ENCODE measurements at places on chromosomes 12 and 14.

- DNase-seq, result peak; percentile 25
Observed at GRCh38 chr14:31270196-31270772, 62.7 kb upstream of the HECTD1 start.

- DNase-seq, result no peak
Observed at GRCh38 chr12:48419116-48419935, 53.0 kb upstream of the ANP32D start.

GRCh38 chr12:113980537-113981337, 14.6 kb upstream of the RBM19 start:
- DNase-seq, result peak; percentile 75

- no peak for DNase-seq
Observed at GRCh38 chr12:103493199-103493598, 2.6 kb downstream of the C12orf42 start.

- DNase-seq, result peak; percentile 87
Observed at GRCh38 chr12:42234970-42235369, 3.1 kb downstream of the YAF2 start.

- peak; percentile 77 for DNase-seq
Observed at GRCh38 chr14:33646692-33647260, 304.1 kb downstream of the EGLN3 start.

DNA sequence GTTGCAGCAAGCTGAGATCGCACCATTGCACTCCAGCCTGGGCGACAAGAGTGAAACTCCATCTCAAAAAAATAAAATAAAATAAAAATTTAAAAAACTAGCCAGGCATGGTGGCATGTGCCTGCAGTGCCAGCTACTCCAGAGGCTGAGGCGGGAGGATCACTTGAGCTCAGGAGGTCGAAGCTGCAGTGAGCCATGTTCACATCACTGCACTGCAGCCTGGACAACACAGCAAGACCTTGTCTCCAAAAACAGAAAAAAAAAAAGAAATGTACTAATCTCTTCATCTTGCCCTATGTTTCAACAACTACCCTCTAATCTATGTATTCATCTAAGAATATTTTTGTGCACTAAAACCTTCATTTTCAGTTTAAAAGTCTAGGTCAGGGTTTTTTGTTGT, 6.5 kb downstream of the NAA25 start:
- no peak for DNase-seq

All from fibroblast of mammary gland (primary cell).